ENCODE measurements at places on chromosomes 12 and 14.

DNA sequence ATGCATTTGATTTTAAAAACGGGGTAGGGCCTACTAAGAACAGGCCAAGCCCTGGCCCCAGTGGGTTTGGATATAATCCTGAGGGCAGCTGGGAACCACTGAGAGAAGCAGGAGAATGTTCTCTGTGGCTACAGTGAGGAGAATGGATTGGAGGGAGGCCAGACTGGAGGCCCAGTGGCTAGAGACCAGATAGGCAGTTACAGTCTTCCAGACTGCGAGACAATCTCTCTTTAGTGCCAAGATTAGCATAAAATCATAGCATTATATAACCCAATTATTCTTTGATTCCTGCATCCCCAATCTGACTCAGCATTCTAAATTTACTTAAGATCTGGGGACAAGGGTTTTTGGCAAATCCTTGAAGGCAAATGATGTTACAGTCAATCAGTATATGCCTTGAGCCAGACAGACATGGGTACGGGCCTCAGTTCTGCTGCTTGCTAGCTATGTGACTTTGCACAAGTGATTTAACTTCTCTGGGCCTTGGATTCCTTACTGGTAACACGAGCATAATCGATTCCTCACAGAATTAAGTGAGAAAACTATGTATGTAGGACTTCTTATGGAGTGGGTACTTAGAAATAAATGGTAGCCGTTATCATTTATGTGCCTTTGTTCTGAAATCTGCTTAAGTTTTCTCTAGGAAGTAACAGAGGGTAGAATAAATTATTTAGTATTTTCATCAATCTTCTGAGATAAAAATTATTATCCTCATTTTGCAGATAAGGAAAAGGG lies 18.3 kb downstream of the NINJ2 start:
- DNase-seq = no peak

DNA sequence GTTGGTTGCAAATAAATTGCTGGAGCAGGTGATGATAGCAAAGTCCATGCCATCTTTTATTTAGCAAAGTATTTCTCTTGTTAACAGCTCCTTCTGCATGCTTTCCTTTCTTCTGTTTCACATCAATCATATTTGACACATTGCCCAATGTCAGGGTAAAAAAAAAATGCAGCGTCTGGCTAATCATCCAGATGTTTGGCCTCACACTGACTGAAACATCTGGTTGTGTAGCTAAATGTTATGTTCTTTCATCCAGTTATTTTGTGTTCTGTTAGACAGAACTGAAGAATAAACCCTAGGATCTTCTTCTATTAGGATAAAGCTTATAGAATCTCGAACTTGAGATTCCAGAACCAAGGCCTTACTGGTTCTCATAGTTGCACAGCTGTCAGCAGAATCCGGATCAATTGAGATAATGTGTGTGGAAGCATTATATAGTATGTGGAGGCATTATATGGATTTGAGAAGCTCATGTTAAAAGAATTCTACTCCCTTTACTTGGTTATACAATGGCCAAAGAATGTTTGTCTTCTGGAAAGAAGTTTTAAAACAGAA lies 859.2 kb downstream of the DIO2 start:
- DNase-seq = no peak

- peak; percentile 19 for DNase-seq
Measured at GRCh38 chr12:65511134-65511834, 232.8 kb downstream of the MSRB3 start.

- no peak for DNase-seq
Measured at GRCh38 chr12:3544296-3544965, 53.4 kb downstream of the PRMT8 start.

DNA sequence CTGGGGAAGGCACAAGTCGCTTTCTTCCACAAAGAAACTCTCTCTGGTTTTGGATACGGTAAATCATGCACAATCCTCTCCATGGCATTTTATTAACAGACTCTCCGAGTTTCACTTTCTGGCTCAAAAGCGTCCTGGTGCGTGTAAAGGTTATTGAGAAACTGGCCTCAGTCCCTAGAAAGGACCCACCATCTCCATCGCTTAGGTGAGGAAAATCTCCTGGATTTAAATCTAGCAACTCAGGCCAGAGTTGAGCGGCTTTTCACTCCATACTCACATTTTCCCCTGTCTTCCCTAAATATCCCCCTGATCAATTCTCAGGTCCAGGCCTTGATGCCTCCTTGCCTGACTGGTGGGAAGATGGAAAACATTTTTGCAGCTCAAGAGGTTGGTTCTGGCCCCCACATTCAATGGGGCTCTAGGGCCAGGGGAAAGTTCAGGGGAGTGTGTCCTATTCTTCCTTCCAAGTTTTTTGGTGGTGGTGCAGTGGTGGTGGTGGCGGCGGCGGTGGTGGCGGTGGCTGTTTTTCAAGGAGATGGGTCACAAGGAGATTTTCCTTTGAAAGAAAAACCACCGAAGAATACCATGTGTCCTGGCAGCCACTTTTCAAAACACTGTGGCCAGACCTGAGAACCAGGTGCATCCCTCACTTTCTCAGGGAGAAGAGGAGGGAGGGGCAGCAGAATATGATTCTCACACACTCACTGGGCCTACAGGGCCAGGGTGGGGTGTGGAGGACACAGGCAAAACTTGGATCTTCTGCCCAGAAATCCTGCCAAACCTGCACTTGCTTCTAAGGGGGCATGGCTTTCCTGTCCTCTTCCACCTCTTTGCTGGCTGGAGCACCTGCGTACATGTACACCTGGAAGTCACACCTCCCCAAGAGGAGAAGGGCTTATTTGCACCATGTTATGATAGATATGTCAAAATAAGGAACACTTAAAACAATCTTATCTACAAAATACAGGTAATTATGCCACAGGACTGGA lies 46.7 kb upstream of the PNMA1 start:
- peak; percentile 15 for DNase-seq

DNA sequence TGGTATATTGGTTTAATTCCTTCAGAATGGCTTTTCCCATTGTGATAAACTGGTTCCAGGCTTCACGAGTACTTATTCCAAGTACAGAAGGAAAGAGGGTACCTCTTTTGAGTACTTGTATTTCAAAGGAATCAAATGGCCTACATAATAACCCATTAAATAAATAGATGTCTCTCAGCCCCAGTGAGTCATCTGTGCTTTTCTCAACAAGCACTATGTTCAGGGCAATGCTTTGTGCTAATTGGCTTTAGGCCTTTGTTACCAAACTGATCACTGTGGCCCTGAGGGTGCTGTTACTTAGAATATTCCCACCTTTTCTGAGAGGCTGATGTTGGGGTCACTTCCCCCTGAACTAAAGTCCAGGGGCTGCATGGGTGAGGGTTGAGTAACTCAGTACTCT lies 107.1 kb downstream of the LRRK2 start:
- no peak for DNase-seq

DNA sequence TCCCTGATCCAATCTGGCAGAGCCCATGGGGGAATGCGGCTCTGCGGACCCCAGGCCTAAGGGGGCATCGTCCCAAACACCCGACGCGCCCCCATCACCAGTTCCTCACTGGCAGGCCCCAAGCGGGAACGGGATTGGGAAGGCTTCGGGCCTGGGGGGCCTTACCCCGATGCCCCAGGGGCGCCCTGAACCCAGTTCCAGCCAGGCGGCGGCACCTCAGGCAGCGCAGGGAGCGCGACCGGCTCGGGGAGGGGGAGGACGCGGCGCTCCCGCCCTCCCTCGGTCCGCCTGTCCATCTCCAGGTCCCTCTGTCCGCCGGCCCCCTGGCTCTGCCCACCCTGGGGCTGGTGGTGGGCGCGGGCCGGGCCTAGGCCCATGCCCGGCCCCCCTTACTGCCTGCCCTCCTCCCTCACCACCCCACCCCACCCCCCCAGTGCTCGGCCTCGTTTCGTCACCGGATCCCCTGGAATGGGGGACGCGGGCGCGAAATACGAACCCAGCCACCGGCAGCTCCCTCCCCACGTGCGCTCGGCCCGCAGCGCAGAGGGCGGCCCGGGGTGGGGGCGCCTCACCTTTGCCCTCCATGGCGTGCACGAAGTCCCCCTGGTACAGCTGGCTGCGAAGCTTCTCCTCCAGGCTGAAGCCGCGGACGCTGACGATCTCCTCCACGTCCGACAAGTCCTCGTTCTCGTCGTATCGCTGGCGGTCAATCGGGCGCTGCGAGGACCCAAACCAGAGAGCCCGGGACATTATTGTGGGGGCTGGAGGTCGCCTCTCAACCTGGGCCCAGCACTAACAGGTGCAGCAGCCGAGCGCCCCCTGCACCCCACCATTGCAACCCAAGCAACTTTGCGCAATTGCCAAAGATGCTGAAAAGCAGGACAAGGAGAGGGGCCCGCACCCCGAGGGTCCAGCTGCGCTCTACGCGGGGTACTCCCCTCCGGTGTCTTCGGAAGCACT lies 2.3 kb downstream of the KDM2B start:
- DNase-seq = peak; percentile 77
